T-helper 1 cell (primary cell): ENCODE measurements at places on chromosomes 2 and 18.

- no peak for DNase-seq
Measured at GRCh38 chr18:62898359-62898758, 183.0 kb downstream of the PHLPP1 start.

DNA sequence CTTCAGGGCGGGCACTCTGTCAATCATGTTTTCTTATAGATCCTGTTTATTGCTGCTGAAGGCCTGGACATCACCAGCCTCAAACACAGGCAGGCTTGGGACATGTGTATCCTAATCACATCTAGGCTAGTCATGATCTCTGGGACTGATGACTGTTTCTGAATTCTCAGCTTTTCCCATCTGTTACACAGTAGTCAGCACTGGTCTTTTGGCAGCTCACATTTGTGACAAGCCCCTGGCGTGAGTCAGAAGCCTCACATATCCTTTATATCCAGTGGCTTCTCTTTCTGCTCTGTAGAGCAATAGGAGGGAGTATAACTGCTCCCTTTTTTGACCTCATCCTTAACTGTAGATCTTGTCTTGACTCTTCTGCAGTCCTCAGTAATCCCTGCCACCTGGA is 4.5 kb downstream of the SEMA4F start:
- DNase-seq, result no peak

DNA sequence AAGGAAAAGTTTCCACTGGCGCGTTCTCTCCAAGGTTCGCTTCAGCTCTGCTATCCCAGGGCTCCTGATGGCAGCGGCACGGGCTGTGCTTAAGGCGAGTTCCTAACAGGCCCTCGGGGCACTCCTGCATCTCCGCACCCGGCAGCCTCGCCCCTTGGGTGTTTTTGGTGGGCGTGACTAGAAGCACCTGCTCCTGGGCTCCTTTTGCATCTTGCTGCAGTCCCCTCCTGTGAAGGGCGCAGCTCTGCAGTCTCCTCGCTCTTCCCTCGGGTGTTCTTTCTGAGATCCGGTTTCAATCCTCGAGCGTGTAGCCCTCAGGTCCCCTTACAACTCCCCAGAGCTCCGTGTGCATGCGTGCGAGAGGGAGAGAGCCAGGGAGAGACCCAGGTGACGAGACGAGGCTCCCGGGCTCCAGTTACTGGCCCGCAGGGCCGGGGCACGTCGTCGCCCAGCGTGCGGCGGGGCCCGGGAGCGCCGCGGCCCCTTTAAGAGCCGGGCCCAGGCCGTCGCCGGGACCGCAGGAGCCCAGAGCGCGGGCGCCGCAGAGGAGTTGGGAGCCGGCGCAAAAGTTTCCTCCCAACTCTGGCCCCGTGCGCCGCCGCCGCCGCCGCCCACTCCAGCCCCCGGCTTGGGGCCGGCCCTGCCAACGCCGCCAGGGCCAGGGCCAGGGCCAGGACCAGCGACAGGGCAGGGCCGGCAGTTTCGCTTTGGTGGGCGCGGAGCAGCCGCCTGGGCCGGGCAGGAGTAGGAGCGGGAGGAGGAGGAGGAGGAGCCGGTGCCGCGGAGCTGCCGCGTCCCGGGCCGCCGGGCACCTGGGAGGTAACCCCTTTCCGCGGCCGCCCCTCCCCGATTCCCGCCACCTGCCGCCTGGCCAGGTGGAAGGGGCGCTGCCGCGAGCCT is at the start of gene PARD3B:
PARD3B (plus strand) TSS at position 515 of the 900 bp plus-strand sequence. CDS start 525 bp downstream, outside the sequence.
- peak; percentile 23 for DNase-seq

DNA sequence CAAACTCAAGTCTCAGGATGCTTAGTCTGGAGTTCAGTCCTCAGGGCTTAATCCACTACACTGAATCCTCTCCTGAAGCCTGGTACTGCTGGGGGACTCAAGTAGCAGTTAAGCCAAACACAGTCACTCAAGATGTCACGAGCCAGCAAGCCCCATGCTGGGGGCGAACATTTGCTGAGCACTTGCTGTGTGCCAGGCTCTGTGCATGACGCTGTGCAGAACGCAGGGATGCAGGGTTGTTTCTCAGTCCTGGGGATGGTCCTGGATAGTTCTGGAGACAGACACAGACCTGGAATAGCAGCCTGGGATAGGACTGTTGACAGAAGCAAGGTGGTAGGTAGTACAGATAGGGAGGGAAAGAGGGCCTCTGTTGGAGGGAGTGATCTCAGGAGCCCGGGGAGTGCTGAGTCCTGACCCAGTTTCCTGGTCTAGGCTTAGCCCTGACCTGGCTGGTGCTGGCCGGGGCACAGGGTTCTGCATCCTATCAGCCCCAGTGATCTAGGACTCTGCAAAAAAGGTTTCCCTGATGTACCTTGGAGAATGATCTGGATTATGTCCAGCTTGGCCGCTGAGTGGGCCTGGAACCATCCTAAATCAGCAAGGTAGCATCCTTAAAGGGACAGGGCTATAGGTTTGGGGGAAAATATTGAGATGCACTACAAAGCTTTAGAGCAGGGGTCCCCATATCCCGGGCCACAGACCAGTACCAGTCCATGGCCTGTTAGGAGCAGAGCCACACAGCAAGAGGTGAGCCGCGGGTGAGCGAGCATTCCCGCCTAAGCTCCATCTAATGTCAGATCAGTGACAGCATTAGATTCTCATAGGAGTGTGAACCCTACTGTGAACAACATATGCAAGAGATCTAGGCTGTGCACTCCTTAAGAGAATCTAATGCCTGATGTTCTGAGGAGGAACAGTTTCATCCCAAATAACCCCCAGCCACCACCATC is 54.7 kb upstream of the OTOF start:
- no peak for DNase-seq

DNA sequence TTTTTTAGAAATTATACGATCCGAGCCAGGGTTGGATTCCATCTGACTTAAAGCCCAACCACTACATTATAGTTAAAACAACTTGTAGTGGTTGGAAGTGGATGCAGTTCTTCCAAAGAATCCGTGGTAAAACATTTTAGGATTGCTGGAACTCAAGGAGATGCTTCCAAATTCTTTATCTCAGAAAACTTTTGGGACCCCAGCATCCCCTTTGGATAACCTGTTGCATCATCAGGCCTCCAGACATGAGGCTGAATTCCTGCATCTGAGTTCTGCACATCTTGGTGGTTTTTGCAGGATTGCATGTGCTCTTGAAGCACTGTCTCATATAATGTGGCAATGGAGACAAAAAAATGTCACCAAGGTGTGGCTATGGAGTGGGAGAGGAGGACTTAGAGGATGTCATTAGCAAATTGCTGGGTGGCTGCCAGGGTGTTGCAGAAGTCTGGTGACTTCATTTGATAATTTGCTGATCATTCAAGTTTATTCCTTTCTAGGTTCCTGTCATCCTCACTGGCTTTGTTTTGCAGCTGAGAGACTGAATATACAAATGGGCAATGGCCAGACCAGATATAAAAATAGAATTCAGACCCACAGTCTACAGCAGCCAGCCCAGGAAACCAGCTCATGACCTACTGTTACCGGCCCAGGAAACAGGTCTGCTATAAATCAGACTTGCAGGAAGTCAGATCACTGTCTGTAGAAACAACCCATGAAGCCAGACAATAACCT is 207.7 kb downstream of the BCL2 start:
- no peak for DNase-seq

GRCh38 chr2:45748239-45748638 is 96.8 kb downstream of the PRKCE start:
- DNase-seq, result no peak

DNA sequence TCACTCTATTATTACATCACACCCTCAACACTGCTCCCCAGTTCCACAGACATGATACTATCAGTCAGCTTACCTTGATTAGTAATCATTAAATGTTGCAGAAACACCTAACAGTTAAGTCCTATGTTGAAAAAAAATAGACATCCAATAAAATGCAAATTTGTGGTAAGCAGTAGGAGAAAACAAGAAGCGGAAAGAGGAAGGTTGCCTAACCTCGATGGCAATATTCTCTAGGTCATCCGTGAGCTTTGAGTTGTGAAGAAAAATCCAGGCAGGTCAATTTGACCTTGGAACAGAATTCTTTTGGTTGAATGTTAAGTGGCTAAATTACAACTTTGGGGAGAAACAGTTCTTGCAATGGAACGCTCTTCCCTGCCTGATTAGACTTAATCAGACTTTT is 264.4 kb downstream of the AFF3 start:
- no peak for DNase-seq

- DNase-seq, result no peak
Measured at GRCh38 chr18:48108136-48108535, 177.7 kb upstream of the SMAD2 start.

DNA sequence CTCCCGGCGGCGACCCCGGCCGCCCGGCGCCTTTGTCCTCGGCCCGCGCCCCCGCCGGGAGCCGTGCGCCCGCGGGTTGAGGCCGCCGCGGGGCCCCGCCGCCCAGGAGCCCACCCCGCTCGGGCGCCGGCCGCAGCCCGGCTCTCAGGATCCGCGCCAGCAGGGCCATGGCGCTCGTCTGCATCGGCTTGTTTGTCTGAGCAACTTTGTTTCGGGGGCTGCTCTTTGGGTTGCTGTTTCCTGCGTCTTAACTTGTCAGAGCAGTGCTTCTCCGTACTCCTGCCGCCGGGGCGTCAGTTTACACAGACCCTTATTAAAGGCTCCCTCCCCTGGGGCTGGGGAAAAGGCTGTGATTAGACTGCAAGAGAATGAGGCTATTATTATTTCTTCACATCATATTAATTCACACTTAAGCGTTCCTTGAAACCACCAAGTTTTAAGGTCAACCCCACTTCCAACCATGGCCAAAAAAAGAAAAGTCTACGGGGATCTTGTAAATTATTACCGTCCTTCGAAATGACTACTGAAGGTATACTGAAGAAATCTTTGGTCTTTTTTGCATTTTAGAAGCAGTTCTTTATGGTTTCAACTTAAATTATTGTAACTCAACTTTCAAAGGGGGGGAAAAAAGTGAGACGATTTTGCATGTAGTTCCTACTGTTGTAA is at the start of gene CYP27C1:
CYP27C1 (minus strand) TSS at position 198 of the 666 bp plus-strand sequence; CDS start at position 169, 29 bp downstream.
- no peak for DNase-seq

GRCh38 chr2:37325625-37326071 is 1.0 kb upstream of the PRKD3 start:
- DNase-seq, result no peak

DNA sequence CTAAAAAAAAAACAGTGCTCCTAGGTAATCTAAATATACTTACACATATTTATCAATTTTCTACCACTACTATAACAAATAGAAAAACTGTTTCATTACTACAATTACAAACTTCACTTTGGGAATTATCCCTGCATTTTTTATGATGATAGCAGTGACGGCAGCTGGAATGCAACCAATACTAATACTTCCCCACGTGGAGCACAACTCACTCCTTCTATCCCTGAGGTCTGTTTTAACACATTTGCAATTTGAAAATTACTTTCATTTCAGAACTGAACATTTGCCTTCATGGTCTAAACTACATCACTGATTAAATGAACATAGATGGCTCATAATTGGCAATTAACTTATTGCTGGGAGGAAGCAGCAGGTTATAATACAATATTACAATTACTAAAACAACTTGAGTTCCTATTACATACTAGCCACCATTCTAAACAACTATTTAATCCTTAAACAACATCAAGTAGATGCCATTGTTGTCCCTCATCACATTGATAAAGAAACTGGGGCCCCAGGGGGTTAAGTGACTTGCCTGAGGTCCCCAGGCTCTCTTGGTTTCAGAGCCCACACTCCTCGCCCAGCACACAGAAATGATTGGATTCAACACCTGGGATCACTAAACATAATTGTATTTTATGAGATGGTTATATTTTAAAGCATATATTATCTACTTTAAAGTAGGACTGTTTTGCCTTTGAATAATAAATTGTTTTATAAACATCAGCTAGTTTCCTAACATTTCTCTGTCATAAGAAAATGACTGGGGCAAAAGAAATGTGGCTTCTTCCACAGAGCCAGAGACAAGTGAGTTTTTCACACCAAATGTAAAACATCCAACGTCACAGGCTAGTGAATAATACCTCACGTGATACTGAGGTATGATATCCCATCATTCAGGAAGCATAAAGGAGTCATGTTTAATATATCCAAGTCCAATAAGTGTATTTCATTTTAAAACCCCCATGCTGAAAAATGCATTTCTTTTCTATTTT is 6.2 kb downstream of the COLEC12 start:
- no peak for DNase-seq
